ENCODE measurements at places on chromosomes 2 and 18.

DNA sequence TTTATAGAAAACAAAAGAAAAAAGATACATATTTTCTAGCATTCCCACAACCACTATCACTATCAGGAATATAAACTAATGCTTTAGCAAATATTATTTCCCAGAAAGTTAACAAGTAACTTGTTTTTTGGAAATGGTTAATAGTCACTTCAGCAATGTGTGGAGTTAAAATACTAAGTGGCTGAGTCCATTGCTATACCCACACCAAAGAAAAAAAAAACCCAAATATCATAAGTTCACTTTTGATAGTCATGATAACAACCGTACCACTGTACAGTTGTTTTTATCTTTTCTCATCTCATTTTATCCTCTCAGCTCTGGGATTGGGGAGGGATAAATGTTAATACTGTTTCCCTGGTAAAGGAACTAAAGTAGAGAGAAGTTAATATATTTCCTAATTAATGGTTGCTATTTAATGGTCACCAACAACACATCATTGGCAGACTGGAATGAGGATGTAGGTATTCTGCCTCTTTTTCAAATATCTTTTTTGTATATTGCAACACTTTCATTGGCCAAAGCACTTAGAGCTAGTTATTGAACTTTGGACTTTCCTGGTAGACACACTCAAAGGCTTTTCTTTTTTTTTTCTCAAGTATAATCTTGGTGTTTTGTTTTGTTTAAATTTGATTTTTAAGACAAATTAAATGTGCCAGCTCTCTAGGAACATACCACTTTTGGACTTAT lies 18.4 kb upstream of the KANSL1L start:
- no peak for DNase-seq

DNA sequence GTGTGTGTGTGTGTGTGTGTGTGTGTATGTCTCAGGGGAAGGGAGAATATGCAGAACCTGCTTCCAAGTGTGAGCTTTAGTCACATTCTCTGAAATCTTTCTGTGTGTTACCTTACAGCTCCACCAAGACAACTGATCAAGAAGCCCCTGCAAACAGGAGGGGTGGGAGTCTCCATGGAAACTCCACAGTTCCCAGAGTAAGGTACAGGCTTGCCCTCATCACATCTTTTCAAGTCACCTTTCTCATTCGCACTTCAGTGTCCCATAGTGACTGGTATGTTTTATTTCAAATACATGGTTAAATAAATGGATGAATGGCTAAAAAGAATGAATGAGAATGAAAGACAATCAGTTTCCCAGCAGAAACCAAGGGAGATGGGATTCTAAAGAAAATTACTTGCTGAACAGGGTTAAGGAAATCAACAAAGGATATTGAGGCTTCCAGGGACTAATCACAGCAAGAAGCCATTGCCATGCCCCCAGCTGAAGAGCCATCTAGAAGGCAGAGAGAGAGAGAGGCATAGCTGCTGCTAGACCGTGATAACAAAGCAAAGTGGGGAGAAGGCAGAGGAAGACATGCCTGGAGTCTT lies 987.2 kb upstream of the CELF4 start:
- no peak for DNase-seq

- no peak for DNase-seq
Observed at GRCh38 chr2:54845514-54845913, 122.1 kb downstream of the EML6 start.

- DNase-seq = peak; percentile 93
Observed at GRCh38 chr18:50472941-50473340, 86.9 kb upstream of the MAPK4 start.

DNA sequence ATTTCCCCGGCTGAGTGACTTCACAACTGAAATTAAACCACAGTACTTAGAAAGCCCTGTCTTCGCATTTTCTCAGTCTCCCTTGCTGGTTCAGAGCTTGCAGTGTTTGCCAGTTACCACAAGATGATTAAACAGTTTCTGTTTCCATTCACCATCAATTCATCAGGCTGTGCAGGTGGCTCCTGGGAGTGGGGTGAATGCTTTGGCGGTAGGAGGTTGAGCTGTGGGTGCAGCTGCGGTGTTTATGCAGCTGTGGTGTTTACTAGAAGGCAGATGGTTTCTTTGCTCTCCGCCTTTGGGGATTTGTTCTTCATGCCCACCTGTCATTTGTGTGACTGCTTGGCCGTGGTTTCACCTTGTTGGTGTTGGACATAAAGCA lies 16.1 kb downstream of the ACOXL start:
- DNase-seq = peak; percentile 61

- no peak for DNase-seq
Observed at GRCh38 chr2:31937741-31938140, 73.1 kb downstream of the MEMO1 start.

GRCh38 chr2:68709421-68709911 lies 25.1 kb upstream of the ARHGAP25 start:
- DNase-seq = peak; percentile 70

DNA sequence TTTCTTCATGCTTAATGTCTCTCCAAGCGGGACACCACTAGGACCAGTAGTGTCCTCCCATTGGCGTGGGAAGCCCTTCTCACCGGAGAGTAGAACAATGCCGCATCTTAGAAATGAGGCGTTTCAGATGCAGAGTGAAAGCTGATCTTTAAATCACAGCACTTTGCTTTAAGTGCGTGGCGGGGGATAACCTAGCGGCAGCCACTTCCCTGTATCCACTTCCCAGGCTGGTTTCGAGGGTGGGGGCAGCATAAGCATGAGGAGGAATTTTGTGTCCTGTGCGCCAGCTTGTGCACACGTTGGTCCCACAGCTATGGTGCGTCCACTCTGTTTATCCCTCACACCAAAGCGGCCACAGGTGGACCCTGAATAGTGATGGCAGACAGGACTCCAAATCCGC lies 63.1 kb downstream of the MBP start:
- DNase-seq = no peak

DNA sequence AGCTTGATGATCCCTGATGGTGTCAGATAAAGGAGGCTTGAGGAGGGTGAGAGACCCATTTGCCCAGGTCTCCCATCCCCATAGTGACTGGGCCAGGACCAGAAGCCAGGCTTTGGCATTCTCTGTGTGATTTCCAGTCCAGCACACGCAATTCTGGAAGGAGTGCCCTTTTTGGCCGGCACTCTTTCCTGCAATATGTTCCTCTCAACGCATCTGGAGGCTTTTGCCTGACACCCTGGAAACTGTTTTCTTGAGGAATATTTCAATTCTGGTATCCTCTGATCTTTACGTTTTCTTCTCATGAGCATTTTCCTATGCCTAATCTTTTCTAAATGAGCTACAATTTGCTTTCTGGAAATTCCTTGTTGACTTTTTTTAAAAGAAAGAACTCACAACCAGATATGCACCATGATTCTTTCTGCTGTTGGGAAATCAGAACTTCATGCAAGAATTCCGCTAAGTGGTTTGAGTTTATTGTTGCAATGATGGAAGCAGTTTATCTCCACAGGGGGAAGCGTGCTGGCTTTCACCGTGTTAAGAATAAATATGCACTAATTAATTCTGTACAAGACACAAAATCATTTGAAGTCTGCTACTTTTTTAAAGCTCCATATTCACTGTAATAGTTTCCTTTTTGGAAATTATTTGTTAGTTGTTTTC lies 143.7 kb downstream of the NAPG start:
- DNase-seq = no peak

GRCh38 chr2:219671279-219671678 lies 43.8 kb downstream of the SLC4A3 start:
- no peak for DNase-seq

DNA sequence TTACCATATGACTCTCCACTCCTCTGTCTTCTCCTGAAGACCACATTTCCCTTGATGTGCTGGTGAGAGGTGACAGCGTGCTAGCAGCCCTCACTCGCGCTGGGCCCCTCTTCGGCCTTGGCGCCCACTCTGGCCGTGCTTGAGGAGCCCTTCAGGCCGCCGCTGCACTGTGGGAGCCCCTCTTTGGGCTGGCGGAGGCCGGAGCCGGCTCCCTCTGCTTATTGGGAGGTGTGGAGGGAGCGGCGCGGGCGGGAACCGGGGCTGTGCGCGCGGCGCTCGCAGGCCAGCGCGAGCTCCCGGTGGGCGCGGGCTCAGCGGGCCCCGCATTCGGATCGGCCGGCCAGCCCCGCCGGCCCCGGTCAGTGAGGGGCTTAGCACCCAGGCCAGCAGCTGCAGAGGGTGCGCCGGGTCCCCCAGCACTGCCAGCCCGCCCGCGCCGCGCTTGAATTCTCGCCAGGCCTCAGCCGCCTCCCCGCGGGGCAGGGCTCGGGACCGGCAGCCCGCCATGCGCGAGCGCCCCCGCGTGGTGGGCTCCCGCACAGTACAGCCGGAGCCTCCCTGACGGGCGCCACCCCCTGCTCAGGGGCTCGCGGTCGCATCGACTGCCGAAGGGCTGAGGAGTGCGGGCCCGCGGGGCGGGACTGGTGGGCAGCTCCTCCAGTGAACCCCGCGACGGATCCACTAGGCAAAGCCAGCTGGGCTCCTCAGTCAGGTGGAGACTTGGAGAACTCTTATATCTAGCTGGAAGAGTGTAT lies 246.6 kb upstream of the REG3G start:
- DNase-seq = no peak

DNA sequence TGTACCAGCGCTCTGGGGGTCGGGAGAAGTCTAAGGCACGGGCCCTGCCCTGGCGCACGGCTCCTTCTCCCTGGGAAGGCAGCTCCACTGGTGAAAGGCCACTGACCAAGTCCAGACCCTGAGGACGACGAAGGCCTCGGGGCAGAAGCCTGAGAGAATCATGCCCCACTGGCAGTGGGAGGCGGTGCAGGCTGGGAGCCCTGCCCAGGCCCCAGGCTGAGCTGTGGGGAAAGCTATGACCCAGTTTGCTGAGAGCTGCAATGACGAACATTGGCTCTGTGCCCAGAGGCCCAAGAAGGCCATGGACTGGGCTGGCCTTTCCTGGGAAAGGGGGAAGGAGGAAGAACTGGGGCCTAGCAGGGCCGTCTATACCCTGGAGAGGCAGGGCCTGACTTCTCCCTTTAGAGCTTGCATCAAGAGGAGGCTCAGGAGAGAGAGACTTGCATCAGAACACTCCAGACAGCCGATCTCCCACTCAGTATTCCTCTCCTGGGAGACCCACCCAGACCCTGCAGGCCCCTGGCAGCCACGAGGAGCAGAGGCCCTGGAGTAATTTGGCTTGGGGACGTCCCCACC lies 32.9 kb downstream of the HS1BP3 start:
- DNase-seq = peak; percentile 48

DNA sequence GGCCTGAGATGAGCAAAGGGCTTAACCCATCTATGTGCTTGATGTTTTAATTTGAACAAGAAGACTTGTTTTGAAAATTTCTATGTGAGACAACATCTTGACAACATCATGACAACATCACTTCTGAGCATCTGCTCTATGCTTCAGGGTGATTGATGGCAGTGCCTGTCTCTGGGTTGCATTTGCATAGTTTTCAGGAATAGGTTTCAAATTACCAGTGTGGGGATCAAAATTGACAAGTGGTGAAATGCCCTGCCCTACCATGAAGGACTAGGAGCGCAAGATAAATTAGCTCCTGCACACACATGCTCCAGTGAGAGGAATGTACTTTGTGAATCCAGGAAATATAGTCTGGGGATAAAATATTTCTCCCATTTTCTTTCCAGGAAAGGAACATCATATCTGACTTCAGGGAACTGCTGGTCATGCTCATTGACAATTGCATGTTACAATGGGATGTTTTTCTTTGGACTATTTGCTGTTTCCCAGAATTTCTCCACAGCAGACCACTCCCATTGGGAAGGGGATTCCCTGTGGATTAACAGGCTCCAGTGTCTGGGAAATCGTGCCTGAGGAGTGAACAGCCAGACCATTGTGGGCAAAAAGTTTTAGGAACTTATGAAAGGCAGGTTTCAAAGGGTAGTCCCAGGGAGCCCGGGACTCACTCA lies 45.3 kb upstream of the IL1R2 start:
- DNase-seq = no peak

- DNase-seq = no peak
Observed at GRCh38 chr18:69205925-69206324, 194.8 kb upstream of the DOK6 start.

GRCh38 chr18:44946529-44947113 lies 265.9 kb downstream of the SETBP1 start:
- DNase-seq = no peak

DNA sequence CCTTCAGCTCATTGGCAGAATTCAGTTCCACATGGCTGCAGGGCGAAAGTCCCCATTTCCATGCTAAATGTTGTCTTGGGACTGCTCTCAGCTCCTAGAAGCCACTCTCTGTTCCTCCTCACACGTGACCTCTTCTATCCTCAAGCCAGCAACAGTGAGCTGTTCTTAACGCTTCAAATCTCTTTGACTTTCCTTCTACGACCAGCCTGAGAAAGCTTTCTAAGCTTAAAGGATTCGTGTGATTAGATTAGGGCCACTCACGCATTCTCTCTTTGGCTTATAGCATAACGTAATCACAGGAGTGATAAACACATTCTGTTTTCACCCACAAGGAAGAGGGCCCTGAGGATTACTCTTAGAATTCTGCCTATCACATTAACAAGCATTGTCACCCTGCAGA lies 29.8 kb upstream of the LAMA1 start:
- DNase-seq = peak; percentile 13

DNA sequence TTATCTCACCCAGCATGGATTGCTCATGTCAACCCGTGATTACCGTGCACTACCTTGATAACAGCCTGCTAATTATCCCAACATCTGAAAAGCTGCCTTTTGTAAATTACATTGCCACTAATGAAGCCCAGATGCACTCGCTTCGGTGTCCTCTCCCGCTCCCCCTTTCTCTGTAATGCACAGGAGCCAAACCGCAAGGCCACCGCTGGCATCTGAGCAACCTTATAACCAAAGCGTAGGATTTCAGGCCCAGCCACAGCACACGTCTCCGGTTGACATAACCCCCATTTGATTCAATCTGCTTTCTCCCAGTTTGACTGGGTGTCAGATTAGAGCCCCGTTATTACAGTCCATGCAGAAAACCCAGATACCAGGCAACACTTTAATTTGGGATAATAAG lies 341.2 kb downstream of the ALK start:
- DNase-seq = no peak

DNA sequence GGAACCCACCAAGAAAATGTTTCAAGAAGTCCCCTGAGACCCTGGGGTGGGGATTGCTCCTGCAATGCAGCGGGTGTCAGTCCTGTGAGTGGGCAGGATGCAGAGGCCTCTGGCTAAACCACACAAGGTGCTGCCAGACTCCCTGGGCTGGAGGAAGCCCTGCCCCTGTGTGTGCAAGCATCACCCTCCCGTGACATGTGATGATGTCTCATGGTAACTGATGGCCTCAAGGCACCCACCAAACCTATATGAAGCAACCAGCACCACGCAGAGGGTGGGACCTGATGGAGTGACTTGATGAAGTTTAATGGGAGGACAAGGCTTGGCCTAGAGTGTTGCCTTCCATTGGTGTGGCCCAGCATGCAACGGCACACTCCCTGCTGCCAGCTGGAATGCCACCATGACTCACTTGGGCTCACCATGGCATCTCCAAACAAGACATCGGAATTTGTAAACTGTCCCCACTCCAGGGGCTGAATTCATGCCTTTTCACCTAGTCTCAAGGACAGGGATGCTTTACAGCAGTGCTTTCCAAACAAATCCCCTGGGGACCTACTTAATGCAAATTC lies 8.7 kb upstream of the SLC14A1 start:
- no peak for DNase-seq

DNA sequence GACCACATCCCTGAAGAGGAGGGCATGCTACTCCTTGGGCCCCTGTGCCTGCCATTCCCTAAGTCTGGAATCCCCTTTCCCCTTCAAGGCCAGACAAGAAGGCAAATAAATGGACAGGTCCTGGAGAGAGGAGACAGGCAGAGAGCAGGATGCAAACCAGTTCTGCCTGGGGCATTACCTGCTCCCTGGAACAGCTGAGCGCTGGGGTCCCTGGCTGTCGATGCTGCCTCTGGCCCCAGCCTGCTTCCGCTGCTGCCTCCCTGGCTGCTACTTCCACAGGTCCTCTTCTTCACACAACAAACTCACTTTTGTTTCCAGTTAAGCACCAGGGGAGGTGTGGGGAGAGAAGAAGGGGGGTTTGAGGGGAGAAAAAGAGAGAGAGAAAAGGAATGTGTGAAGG lies 53.1 kb downstream of the SLC4A5 start:
- DNase-seq = no peak

Measured in OCI-M1 (cell line).